ENCODE measurements at places on chromosomes 1 and 21. TPM values are rescaled to one million over a fixed set of nuclear protein-coding genes. Genes with fewer than 3 reads are reported as not detected.

The FAM72A gene
- 0.82 TPM for total RNA-seq

The LCE1B gene
- total RNA-seq: not detected

The GLUL gene
- 1,104 TPM for total RNA-seq

GRCh38 chr1:215043401-215043800 is 39.1 kb upstream of the KCNK2 start:
- no peaks in the 10 kb centered on the region for H3K36me3 ChIP-seq
- H3K4me1 ChIP-seq: no peaks in the 10 kb centered on the region
- no peak overlapping the region for H3K4me3 ChIP-seq
- no peak for DNase-seq

- peak; percentile 55 for DNase-seq
- no peak overlapping the region for H3K4me3 ChIP-seq
- peaks cover 12% of the 10 kb centered on the region for H3K27me3 ChIP-seq
- no peaks in the 10 kb centered on the region for H3K4me1 ChIP-seq
- no peaks in the 10 kb centered on the region for H3K36me3 ChIP-seq
These were observed 21.8 kb downstream of the TRPM2 start for GRCh38 chr21:44375281-44375651.

GRCh38 chr1:6013491-6013890 is 21.3 kb upstream of the NPHP4 start:
- H3K27me3 ChIP-seq: no peaks in the 10 kb centered on the region
- no peaks in the 10 kb centered on the region for H3K4me1 ChIP-seq

Measured in transverse colon (tissue), 4 donors.